ENCODE measurements at places on chromosomes 5 and 9.

DNA sequence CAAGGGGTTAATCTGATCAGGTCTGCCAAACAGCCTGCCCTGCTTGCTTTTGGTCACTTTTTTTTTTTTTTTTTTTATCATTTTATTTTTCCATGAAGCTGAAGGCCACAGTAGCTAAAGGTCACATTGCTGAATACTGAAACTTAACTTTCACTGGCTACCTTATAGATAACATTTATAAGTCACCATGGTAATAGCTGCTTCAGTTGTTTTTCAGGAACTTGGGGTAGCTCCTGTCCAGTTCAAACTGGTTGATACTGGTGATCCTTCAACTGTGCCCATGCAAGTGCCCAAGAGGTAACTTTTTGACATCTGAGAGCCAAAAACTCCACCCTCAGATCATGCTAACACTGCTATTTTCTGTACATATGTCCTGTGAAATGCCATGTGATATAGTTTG is 68.3 kb upstream of the RGS7BP start:
- no peak for DNase-seq

DNA sequence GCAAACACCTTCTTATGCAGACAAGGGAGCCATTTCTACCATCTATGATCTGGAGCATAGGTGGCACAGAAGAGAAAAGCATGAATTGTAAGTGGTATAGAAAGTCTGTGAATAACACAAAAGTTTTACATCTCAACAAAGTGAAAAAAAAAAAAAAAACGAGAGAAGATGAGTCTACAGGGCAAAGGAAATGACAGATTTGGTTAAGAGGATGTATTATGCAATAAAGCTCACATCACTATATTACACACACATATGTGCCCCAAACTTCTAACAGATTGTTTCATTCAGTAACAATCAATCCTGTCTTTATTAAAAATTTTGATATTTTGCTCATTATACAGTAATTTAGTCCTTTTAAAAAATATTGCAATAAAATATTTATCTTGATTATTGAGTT is 49.8 kb downstream of the CERT1 start:
- no peak for DNase-seq

DNA sequence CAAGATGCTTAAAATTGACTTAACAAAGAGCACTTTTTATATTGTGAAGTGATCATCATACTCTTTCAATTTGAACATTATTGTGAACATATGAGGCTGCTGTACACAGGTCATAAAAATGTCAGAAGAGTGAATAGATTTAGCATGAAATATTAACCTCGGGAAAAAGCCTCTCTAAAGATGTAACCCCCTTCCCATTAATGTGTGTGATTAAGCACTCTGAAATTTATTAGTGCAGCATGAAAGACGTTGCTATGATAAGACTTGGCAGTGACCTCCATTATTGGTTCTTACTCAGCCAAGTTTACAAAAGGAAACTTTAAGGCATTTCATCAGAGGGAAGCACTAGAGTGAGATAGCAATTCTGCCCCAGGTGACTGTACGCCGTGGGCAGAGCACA is 326.5 kb downstream of the NTRK2 start:
- no peak for DNase-seq

GRCh38 chr9:124618476-124618875 is 111.3 kb upstream of the NR5A1 start:
- no peak for DNase-seq
